ENCODE measurements at places on chromosomes 2 and 18. TPM values are rescaled to one million over a fixed set of nuclear protein-coding genes. Genes with fewer than 3 reads are reported as not detected.
A peak's percentile ranks its signal among the peaks of the same experiment; 100 is the strongest.

DNA sequence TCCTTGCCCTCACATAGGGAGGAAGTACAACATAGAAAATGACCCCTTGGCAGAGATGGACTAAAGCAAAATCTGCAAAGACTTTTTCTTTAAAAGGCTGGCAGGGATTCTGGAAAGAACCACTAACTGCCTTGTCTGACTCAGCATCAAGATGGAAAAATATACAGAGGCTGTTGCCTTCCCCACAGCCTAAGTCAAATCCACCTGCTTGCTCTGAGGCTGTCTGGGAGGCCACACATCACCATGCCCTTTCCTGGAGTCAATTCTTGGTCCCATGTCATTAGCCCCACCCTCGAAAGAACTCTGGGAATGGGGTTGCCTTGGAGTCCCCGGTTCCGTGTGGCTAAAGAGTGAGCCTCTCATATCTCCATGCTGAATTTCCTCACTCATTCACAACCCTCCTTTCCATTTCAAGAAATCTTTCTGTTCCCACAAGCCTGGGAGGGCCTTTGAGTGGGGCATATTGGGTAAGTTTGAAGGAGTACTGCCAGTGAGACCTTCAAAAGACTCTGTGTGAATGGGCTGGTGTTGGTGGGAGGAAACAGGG, 39.4 kb downstream of the BMP10 start:
- peak; percentile 25 for DNase-seq

DNA sequence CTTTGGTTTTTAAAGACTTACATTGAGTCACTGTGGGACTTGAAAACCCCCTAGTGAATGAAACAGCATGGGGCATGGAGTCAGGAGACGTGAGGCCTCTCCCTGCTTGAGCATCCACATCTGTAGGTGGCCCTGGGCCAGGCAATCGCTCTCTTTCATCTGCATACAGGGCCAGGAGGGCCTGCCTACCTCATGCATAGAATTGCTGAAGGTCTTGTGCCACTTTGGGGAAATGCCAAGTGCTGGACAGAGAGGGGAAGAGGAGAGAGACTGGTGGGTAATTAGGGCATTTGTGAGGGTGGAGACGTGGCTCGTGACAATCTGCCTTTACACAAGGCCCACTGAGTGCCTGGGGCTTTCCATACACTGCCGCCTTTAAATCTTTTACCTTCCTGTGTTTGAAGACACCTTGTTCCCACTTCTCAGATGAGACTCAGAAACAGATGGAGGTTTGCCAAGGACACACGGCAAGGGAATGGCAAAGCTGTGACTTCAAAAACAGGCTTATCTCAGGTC, 322.2 kb upstream of the HS6ST1 start:
- no peak for DNase-seq

- no peak for DNase-seq
Observed at GRCh38 chr2:39275016-39275415, 31.2 kb upstream of the CDKL4 start.

DNA sequence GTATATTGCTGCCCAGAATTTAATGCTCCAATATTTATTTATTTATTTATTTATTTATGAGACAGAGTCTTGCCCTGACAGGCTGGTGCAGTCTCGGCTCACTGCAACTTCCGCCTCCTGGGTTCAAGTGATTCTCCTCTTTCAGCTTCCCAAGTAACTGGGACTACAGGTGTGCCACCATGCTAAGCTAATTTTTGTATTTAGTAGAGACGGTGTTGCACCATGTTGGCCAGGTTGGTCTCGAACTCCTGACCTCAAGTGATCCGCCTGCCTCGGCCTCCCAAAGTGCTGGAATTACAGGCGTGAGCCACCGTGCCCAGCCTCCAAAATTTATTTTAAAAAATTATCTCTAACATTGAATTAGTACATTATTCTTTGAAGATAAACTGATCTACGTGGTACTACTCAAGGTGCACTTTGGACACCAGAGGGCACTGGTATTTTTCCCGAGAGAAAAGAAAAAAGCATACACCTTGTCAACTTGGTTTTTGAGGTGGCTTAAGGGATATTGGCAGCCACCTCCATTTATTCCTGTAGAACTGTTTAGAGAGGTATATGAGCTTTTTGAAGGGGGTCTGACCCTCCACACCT, 1.4 kb upstream of the IDH1 start:
- no peak for DNase-seq

ZC3H8 gene
- total RNA-seq, result 6.0 TPM
